ENCODE measurements at places on chromosomes 4 and X. TPM values are rescaled to one million over a fixed set of nuclear protein-coding genes. Genes with fewer than 3 reads are reported as not detected.

The HSD17B13 gene
- total RNA-seq: 0.12 TPM

The TBX22 gene
- not detected for total RNA-seq

GRCh38 chr4:40908297-40908696 lies 158.5 kb downstream of the NSUN7 start:
- DNase-seq: no peak

DNA sequence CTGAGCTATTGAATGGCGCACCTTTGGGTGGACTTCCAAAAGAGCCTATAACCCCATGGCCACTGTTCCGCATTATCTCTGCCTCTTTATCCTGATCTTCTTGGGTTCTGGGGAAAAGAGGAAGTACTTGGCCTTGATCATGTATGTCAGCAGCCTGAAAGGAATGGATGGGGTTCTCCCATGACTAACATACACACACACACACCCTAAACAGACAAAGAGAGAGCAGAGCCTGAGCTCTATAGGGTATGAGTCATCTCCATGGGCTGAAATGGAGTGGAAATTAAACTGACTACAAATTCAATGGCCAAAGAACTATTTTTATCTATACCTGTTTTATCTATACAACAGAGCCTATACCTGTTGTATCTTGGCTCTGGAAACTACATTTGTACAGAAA lies 141.5 kb upstream of the MTMR8 start:
- DNase-seq: no peak

DNA sequence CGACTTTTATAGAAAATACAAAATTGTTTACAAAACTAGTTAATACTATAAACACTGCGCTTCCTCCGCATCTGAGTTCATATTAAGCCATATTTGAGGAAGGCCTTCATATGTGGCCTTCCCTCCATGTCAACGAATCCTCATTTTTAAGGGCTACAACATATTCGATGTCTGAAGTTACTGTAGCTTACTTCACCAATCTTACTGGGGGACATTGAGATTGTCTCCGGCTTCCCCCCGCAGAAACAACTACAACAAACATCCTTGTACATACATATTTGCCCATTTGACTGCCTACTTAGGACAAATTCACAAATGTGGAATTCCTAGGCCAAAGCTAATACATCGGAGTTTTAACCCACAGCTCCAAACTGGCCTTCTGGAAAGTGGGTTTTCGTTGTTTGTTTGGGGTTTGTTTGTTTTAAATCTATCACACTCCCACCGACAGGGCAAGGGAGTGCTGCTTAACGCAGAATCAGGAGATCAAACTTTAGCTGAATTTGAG lies 581 bp upstream of the FAM114A1 start:
- no peak for DNase-seq

- DNase-seq: no peak
Observed at GRCh38 chr4:88442689-88443191, 14.2 kb upstream of the HERC5 start.

DNA sequence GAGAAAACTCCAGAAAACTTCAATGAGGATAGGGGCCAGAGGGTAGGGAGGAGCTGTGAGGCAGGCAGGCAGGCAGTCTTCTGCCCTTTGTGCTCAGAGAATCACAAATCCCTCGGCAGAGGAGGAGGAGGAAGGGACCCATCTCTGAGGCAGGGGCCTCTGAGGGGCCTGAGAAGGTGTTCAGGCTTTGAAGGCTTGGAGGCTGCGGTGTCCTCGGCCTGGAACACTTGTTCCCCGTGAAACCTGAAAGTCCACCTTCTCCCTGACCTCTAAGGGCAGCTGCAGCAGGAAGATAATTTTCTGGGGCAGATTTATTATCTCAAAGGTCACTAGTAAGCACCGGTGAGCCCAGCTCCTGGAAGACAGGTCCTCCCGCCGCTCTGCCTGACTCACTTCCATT lies 200.3 kb upstream of the BCOR start:
- DNase-seq: no peak
